ENCODE measurements at places on chromosomes 16 and 17. TPM values are rescaled to one million over a fixed set of nuclear protein-coding genes. Genes with fewer than 3 reads are reported as not detected.

DNA sequence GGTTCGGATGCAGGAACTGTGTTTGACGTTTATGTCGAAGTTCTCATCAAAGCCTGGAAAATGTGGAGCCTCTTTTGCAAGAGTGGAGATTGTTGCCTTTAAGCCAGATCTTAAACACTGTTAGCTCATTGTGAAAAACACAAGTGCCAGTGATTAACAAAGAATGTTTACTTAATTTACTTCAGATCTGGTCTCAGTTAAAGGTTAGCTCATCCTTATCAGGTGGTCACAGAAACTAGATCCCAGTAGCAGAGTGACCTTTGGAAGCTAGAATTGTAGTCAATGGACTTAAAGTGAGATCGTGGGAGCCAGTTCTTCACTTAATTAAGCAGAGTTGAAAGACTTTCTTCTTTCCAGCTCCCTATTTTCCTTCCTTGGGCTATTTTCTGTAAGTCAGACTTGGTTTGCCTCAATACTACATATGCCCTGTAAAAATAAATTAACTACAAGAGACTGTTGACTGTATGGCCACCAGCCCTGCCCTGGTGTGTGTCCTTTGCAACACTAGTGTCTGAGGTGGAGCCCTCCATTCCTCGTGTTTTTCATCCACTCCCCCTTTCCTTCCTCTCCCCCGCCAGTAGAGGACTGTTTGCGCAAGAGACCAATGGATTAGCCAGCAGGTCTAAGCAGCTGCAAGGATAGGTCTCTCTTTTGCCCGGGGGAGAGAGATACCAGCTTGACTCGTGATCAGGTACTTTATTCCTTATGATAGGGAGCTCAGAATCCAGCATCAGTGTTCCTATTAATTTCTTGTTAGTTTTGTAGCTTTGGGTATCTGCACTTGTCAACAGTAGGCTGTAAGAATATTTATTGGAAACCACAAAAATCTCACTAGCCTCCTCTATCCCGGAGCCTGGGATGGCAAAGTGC is 20.2 kb downstream of the FBXO39 start:
- peak; percentile 86 for DNase-seq

- DNase-seq: no peak
Observed at GRCh38 chr17:31002047-31002446, 31.2 kb downstream of the RNF135 start.

DNA sequence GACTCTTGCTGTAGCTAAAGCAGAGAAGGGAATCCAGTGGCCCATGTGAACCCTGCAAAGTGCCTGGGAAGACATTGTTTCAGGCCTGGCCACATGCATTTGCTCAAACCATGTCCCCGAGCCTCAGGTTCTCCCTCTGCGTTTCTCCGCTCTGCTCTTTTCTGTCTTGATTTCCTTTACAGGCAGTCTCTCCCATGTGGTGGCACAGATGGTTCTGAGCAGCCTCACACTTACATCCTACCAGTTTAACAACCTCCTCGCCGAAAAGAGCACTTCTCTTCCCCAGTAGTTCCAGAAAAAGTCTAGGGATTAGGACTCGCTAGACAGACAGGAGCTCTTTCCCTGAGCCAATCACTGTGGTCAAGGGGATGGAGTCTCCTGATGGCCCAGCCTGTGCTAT is 28.3 kb upstream of the MYH10 start:
- no peak for DNase-seq

DNA sequence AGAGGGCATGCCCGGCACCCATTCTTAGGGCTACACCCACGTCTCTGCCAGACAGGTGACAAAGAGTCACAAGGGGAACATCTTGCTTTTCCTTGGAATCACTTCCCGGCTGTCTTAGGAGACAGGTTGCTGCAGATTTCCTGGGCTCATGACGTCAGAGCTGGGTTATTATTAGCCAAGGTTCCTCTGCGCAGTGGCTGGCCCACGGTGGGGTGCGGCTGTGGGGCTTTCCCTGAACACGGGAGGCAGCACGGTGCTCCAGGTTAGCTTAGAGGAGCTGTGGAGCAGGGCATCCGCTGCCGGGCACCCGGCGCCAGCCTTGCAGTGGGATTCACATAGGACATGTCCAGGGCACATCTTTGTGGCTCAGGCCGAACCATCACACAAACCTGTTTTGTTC is 118.0 kb upstream of the PLCG2 start:
- DNase-seq: no peak

DNA sequence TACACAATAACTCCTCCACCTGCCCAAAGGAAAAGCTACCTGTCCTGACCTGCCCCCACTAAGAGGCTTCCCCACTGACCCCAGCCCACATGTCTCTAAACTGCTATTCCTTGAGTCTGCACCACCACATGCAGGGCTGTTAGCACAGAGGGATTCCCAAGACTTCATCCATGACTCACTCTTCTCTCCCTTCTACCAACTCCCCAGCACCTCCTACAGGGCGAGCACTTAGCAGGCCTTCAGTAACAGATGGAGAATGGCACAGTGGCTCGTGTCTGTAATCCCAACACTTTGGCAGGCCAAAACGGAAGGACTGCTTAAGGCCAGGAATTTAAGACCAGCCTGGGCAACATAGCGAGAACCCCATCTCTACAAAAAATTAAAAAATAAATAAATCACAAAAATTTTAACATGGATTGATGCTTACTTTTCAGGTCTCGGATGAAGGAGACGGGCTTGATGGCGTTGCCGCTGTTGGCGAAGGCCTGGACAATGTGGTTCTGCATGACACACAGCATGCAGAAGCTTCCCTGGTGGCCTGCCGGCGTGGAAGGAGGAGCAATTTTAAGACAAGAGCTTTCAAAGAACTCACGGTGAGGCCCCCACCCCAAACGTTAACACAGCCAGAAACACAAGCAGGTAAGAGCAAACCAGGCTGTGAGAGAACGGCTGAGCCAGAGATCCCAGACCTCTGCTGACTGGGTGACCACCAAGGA is 12.0 kb downstream of the USP36 start:
- no peak for DNase-seq

DNA sequence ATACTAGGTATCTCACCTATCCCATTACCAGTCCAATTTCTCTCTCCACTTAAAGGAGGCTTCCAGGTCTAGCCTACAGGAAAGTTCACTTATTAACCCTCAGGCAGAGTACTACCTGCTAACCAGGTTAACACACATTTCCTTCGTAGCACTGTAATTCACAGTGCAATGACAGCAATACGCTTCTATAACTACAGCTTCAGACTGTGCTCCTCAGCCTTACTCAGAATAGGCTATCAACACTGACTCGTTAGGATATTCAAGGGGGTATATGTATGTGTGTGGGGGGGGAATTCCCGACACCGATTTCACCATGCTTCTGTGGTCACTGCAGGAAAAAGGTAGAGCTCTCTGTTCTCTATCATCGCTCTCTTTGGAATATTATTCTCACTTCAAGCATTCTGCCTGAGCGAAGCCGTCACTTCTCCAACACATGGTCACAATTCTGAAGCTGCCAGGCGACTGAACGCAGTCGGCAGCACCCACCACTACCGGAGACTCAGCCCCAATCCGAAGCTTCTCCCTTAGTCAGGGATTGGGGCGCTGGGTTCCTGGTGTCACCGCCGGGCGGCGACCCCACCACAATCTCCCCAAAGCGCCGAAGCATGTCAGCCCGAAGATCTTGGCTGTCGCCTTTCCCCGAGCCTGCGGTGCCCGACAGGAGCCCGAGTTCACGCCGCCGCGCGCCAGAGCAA is 618 bp downstream of the GGA3 start:
- no peak for DNase-seq

DNA sequence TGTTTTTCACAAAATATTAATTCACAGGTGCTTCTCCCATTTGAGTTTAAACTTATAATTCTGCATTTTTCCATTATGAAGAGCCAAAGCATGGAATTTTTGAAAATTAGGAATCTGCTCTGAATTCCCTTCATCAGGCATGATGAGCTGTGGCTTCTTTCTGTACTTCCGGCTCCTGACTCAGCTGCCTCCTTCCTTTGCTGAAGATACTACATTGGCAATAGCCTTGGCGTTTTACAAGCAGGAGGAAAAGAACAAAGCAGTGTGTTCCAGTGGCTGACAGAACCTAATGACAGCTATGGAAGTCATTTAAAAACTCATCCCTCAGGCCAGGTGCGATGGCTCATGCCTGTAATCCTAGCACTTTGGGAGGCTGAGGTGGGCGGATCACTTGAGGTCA is 18.4 kb upstream of the USP36 start:
- no peak for DNase-seq

DNA sequence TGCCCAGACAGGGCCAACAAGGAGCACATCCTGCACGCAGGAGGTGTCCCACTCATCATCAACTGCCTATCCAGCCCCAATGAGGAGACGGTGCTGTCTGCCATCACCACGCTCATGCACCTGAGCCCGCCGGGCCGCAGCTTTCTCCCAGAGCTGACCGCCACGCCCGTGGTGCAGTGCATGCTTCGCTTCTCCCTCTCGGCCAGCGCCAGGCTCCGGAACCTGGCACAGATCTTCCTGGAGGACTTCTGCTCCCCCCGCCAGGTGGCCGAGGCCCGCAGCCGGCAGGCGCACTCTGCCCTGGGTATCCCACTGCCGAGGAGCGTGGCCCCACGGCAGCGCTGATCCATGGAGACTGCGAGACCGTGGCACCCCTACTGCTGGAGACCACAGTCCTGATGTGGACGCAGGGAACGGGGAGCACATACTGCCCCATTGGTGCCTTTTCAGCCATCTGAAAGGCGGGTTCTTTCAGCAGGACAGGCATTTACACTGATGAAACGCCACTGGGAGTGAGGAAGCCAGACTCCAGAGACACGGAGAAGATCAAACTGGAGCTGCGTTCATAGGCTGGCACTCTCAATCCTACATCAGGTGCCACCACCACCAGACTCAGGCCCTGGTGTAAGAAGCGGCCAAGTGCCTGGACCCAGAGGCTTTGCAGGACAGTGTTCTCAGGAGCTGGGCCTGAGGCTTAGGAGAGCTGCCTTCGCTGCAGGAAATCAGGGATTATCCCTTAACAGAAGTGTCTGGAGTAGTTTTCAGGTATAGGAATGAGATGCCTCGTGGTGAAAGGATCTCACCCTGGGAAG is 2.6 kb downstream of the NT5C start:
- DNase-seq: no peak

DNA sequence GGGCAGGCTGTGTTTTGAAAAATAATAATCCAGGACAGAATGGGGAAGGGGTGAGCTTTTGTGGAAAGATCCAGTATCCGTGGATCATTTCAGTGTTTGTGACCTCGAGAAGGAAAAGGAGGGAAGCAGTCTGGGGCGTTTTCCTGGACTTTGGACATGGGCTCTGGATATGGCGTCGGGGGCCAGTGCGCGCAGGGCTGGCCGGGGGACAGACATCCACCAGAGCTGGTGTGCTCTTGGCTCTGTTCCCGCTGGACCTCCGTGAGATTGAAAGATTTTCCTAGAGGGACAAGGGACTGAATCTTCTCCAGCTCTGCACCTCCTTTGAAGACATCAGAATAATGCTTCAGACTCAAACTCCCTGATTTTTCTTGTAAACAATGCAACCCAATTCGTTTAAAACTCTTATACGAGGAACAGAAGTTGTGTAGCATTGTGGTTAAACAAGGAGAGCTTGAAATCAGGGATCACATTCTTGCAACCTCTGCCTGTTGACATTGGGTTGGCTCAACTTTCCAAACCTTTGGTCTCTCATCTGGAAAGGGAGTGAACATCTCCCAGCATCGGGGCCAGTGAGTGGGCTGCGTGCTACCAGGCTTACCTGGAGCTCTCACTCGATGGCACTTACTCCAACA is 75.9 kb downstream of the C16orf95 start:
- peak; percentile 67 for DNase-seq

GRCh38 chr17:72422505-72423285 is 301.9 kb downstream of the SOX9 start:
- DNase-seq: peak; percentile 96

DNA sequence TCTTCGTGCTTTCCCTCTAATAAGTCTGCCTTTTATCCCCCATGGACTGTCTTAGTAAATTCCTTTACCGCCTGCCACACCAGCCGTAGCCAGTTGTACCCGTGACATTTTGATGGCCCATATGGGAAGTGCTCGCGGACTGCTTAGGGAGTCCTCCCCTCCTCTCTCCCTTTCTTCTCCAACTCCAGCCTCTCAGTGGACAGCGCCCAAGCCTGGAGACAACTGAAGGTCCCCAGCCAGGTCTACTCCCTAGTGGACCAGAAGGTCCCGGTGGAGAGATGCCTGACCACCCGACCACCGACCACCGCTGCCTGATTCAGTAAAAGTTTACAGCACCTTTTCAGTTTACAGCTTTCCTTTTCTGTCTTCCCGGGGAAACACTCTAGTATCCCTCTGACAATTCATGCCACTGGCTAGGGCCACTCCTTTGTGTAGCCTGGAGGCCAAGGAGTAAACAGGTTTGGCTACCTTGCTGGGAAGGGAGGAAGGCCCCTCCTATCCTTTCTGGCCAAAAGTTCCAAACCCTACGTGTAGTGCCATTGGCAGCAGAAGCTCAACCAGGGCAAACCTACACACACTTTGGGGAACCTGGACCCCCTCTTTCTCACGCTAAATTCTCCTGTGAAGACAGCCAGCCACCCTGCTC is 18.0 kb downstream of the CTRB2 start:
- DNase-seq: no peak

The TMC8 gene
- total RNA-seq: 0.53 TPM

The CCDC102A gene
- total RNA-seq: 2.1 TPM

The VPS25 gene
- total RNA-seq: 148 TPM

The MPP3 gene
- total RNA-seq: 0.83 TPM

The ATP1B2 gene
- not detected for total RNA-seq

The KRTAP4-16 gene
- not detected for total RNA-seq

The NUFIP2 gene
- total RNA-seq: 51.1 TPM
